Stimulated activated CD4-positive, alpha-beta T cell treated with anti-CD3 and anti-CD28 coated beads, Interleukin-4, amount 100 ng/mL, for 24 hours (primary cell): ENCODE measurements at places on chromosomes 12 and 14.

DNA sequence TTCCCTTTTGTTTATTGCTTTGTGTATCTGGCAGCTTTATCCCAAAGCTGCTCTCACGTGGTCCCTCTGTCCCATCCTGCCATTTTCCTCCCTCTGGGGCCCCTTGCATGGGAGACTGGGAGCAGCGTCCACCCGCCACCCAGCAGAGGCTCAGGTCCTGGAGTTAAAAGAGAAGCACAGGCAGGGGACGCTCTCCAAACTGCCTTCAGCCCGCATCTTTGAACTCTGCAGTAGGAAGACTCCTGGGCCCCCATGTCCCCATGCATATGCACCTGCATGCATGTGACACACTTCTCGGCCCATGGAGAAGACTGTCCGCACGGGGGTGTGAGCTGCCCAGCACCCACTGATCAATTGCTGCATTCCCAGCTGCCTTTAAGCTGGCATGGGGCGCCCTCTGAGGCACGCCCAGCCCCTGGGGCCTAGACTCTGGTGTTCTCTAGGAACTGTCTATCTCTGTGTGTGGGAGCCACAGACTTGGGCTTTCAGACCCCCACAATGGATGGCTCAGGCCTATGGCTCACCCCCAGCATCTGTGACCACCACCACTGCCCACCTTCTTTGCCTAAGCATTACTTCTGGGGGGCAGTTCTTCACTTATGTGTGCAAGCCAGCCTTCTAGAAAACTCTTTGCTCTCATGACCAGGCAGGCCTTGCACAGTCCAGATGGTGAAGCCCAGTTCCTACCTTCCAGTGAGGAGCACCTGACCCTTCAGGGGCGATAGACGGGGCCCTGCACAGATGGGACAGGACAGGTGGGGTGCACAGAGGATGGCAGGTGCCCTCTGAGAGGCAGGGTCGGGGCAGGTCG is 96.1 kb upstream of the DIO3 start:
- DNase-seq, result no peak

DNA sequence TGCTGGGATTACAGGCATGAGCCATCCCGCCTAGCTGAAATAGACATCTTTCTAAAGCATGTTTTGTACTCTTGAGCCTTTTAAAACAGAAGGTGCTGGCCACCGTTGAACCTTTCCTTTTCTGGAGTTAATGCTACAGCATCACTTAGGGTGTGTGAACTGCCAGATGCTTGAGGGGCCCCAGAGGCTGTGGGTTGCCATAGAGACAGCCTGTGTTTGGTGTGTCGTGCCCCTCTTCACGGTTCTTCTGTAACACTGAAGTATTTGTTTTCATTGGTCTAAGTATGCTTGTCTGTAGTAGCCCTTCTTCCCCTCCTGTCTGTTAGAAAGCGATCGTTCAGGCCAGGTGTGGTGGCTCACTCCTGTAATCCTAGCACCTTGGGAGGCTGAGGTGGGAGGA is 30.8 kb downstream of the PLEKHG3 start:
- DNase-seq, result no peak

GRCh38 chr14:104598910-104599273 is 5.7 kb downstream of the TMEM179 start:
- no peak for DNase-seq

- DNase-seq, result no peak
These were observed 148.1 kb downstream of the TSPAN9 start for GRCh38 chr12:3225154-3225795.
